ENCODE measurements at places on chromosomes 11 and 22. TPM values are rescaled to one million over a fixed set of nuclear protein-coding genes. Genes with fewer than 3 reads are reported as not detected.

SIDT2 gene
- total RNA-seq, result 36.5 TPM

FOLR3 gene
- not detected for total RNA-seq

NAT10 gene
- 79.8 TPM for total RNA-seq

FTH1 gene
- total RNA-seq, result 2,368 TPM

FREY1 gene
- total RNA-seq, result 0.70 TPM

SLCO2B1 gene
- total RNA-seq, result 48.4 TPM

OR10A2 gene
- total RNA-seq, result not detected

CABP4 gene
- total RNA-seq, result 2.8 TPM

SLN gene
- 0.57 TPM for total RNA-seq

RFPL3 gene
- not detected for total RNA-seq

KIF18A gene
- total RNA-seq, result 0.86 TPM

SLC25A18 gene
- total RNA-seq, result 0.78 TPM

OVOL1 gene
- total RNA-seq, result 25.8 TPM

HEPHL1 gene
- total RNA-seq, result not detected

SLC43A3 gene
- total RNA-seq, result 27.2 TPM

ASPHD2 gene
- 1.4 TPM for total RNA-seq

ZNF143 gene
- 19.9 TPM for total RNA-seq

SMTNL1 gene
- not detected for total RNA-seq

APOBEC3G gene
- total RNA-seq, result 27.8 TPM

Measured in ureter (tissue), 1 donor.